Fibroblast of the aortic adventitia (primary cell): ENCODE measurements at places on chromosomes 1 and 21.

DNA sequence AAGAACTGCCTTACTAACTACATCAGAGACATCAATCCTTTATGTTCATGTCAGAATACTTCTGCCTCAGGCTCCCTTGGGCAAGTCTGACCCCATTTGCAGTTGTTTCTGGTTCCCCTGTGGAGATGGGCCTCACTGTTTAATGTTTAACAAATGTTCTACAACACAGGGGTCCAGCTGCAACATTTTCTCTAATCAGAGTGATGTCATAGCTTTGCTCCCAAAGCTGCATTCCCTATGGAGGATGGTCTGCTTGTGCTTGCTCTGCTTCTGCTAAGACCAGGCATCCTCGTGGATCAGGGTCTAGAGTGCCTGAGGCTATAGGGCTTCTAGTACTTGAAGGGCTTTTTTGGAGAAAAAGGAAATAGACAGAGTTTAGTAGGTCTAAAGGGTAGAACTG is 1071.2 kb downstream of the TTLL7 start:
- DNase-seq: no peak

- peak; percentile 92 for DNase-seq
Measured at GRCh38 chr1:46134660-46135331, 2.4 kb upstream of the PIK3R3 start.

DNA sequence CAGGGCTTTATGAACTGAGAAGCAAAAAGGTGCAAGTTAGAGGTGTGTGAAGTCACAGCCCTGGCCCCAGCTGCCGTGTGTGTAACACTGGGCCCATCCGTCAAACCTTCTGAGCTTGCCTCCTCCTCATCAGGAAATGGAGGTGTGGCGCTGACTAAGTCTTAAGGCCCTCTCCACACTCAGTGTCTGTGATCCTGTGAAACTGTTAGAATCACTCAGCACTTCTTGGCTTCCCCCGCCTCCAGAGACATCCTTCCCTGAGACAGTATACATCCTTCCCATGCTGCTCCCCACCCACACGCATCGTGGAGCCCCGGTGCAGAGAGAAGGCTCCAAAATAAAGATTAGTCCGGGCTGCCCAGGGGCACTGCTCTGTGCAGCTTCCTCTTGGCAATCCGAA is 33.3 kb downstream of the LRP8 start:
- DNase-seq: peak; percentile 31

DNA sequence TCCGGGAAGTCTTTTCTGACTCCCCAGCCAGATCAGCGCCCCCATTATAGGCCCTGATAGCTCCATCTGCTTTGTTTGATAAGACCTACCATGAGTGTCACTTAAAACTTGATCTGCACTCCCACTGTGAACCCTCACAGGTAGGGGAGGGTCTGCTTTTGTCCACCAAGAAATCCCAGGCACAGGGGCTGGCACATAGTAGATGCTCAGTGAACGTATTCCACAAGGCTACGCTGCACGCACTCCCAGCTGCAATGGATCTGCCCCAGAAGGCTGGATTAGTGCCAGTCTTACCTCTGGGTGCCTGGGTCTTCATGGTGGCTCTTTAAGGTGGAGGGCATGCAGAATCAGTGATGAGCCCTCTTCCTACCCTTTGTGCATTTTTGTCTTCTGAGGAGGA is 447.1 kb downstream of the PTPRU start:
- DNase-seq: no peak

- DNase-seq: no peak
Measured at GRCh38 chr1:242185731-242186130, 186.8 kb upstream of the MAP1LC3C start.

GRCh38 chr1:156641761-156642264 is at the start of gene BCAN:
Gene BCAN, plus strand, starts transcription at chr1:156642117. Its CDS starts 3,938 bp downstream, at chr1:156646055.
- DNase-seq: no peak

DNA sequence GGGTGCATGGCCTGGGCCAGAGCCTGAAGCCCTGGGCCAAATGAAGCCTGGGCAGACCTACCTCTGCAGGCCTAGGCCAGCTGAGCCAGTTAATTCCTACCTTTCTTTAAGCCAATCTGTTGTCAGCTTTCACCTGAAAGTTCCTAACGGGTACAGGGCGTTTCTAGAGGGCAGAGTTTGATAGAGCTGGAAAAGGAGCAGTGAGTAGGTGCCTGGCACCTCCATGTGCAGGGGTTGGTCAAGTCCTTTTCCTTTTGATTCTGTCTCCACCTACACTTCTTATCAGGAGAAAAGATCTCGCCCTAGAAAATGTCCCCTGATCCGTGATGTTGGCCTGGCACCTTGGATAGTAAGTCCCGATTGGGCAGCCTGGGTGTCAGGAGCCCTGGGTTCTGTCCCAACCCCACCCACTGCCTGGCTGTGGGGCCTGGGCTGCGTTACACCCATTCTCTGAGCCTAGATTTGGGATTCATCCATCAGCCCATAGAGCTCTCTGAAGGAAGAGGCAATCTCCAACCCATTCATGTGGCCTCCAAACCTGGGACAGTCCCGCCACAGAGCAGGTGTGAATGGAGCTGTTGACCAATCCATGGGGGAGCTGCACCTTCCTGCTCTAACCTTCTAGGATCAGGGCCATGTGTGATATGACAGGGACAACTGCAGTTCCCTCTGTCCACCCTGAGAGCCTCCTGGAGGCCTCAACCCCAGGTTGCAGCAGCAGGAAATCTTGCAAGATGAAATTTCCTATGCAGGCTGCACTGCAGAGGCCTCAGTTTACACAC is 304.3 kb downstream of the MATN1 start:
- no peak for DNase-seq

GRCh38 chr1:147514233-147514632 is 27.1 kb upstream of the BCL9 start:
- DNase-seq: no peak

DNA sequence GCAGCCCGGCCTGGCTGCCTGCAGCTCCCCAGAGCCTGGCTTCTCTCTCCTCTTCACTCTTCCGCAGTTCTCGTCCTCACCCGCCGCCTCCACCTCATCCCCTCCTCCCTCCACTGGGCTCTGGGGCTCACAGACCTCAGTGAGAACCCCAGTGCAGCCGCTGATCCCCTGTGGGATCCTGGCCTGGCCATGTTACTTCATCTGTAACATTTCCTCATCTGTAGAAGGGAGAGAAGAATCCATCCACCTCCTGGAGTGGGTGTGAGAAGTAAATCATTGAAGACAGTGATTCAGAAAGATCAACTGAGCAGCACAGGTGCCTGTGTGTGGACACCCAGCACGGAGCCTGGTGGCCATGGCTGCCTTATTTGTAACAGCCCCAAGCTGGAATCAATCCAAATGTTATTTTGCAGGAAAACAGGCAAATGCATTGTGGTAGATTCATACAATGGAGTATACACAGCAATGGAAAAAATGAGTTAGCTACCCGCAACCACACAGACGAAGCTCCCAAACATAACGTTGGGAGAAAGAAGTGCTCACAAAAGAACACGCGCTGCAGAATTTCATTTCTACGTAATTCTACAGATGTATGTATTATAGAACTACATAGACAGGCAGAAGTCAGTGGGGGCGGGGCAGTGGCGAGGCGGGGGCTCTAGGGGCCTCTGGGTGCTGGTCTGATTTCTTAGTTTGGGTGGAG is 8.7 kb downstream of the LAPTM5 start:
- no peak for DNase-seq

DNA sequence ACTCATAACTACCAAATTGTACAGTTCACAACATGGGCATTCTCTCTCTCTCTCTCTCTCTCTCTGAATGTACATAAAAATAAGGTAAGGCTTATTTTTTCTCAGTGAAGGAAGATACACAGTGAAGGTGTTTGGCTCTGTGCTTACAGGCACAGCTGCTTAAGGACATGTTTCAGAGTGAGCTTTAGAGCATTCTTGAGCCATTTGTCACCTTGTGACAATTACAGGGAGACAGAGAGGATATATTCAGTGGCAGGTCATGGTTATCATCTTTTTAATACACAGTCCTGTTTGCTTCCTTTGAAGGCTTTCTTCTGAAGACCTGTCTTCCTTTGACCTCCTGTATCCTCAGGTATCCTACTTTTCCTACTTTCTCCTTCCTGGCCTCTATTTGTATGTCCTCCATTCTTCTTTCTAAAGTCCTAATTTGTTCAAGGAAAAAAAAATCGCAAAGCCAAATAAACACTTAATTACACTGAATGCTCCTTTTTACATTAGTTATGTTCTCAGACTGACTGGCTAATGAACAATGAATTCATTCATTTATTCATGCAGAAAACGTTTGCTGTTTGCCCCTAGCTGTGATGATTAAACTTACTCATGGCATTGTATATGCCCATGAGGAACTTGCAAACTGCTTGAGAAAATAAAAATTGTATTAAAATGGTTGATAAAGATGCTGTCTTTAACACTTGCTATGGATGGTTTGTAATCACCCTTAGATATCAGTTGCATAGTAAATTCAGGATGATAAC is 33.4 kb downstream of the HSD17B7 start:
- no peak for DNase-seq

- no peak for DNase-seq
Measured at GRCh38 chr1:18064534-18064933, 43.1 kb upstream of the IGSF21 start.

GRCh38 chr1:183568176-183569021 is 21.9 kb downstream of the NCF2 start:
- no peak for DNase-seq

- DNase-seq: no peak
Measured at GRCh38 chr1:152951711-152952110, 4.7 kb downstream of the SPRR5 start.

DNA sequence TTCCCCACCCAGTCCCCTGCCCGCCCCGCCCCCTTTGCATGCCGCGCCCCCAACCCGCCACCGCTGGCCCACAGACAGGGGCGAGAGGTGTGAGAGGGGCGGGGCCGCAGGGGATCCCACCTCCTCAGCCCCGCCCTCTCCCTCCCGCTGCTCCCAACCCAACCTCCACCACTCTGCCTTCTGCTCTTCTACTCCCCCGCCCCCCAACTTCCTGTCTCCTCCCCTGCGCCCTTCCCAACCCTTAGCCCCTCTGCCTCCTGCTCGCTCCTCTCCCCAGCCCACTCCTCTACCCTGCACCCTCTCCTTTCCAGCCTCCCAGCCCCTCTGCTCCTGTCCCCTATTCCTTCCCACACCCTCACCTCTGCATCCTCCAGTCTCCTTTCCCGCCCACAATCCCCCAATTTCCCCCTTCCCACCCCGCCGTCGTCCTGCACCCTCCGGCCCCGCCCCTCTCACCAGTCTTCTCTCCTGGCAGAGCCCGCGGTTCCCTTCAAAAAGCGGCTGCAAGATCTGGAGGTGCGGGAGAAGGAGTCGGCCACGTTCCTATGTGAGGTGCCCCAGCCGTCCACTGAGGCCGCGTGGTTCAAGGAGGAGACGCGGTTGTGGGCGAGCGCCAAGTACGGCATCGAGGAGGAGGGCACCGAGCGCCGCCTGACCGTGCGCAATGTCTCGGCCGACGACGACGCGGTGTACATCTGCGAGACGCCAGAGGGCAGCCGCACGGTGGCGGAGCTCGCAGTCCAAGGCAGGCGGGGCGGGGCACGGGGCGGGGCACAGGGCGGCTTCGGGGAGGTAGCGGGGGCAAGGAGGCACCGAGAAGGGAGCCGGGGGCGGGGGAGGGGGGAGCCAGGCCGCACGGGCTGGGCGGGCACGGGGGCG is 5.4 kb downstream of the OBSCN start:
- peak; percentile 52 for DNase-seq

- DNase-seq: peak; percentile 50
Measured at GRCh38 chr1:116765962-116766361, 11.7 kb downstream of the CD2 start.

GRCh38 chr1:245512980-245513578 is 358.3 kb downstream of the KIF26B start:
- peak; percentile 42 for DNase-seq

DNA sequence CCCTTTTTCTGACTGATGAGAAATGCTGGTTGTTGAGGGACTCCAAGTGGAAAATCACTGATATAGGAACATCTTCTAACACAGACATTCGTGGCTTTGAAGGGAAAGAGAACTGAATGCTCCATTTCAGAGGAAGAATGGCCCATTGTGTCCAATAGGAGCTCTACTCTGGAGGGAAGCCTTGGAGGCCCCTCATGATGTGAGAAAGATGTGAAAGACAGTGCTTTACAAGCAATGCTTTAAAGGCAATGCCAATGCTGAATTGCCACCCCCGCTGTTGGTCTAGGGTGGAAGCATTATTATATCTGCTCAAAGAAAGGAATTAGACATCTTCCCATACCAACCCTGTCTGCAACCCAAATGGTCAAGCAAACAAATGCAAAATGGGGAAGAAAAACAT is 13.7 kb downstream of the NMNAT2 start:
- no peak for DNase-seq

- DNase-seq: no peak
Measured at GRCh38 chr1:5727191-5727590, 265.0 kb downstream of the NPHP4 start.

DNA sequence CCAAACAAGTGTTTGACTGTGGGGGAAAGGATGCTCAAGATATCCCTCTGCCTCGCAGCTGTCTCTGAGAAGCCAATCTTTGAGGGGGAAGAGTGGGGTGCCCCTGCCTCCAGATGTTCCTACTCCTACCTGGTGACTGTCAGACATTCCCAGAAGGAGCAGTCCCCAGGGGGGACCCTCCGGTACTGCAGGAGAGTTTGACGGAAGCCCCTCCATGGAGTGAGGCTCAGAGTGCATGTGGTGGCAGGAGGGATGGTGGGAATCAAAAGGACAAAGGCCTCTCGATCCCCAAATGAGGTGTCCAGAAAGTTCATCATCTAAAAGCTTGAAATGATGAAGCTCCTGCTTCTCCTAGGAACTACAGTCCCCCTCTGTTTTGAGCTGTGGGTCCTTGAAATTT is 5.3 kb downstream of the SLC27A3 start:
- no peak for DNase-seq

GRCh38 chr1:236535662-236536161 is 11.9 kb downstream of the LGALS8 start:
- no peak for DNase-seq

DNA sequence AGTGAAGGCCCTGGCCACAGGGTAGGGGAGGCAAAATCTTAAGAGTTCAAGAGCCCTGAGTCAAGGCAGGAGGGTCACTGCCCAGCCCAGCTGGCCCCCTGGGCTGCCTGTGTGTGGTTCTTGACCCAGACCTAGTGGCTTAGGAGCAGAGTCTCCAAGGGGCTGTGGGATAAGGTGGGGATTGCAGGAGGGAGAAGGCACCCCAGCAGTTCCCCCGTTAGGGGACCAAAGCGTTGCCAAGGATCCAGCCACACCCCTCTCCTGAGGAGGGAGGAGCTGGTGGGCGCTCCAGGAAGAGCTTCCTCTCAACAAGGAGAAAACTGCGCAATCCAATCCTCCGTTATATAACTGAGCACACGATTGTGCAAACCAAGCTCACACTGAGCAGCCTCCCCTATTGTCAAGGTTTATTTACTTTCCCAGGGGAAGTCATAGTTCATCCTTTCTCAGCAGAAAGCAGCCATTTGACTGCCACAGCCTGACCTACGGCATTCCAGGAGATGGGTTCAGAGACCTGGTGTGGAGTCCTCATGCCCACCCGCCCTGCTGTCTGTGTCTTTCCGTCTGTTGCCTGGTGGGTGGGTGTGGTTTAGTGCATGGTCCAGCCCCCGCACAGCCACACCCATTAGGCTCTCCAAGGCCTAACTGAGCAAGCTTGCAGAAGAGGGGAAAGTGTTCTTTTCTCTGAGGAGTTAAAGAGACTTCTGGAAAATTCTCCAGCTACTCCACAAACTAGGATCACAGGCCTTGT is 3.5 kb downstream of the EPHX1 start:
- DNase-seq: peak; percentile 90
